ENCODE measurements at places on chromosomes 7 and 10.

- DNase-seq: no peak
Measured at GRCh38 chr10:44952779-44953231, 6.8 kb upstream of the RASSF4 start.

- no peak for DNase-seq
Measured at GRCh38 chr7:93574269-93574645, 267 bp downstream of the CALCR start.

GRCh38 chr7:42639930-42640329 lies 271.9 kb downstream of the C7orf25 start:
- DNase-seq: no peak

DNA sequence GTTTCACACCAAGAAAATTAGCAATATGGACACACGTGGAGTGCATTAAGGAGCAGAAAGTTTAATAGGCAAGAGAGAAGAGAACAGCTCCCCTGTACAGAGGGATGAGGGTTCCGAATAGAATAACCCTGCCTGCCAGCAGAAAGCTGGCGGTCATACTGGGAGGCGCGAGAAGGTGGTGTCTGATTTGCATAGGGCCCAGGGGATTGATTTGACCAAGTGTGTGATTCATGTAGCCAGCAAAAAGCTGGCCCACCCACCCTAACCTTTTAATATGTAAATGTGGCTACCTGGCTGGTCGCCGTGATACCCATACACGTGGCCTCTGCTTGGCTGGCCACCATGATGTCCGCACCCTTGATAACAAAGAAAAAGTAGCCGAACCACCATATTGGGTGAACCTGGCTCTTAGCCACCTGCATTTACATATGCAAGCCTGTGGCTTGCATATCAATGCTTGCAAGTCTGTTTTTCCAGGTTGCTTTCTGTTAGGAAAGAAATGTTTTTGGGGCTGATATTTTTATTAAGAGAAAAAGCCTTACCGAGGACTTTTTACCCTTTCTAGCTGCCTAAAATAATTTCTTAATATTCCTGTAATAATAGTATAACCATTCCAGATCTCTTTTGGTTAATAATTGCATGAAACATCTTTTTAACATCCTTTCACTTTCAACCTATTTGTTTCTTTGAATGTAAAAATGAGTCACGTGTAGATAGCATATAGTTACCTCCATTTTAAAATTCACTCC lies 20.5 kb upstream of the VWDE start:
- no peak for DNase-seq

DNA sequence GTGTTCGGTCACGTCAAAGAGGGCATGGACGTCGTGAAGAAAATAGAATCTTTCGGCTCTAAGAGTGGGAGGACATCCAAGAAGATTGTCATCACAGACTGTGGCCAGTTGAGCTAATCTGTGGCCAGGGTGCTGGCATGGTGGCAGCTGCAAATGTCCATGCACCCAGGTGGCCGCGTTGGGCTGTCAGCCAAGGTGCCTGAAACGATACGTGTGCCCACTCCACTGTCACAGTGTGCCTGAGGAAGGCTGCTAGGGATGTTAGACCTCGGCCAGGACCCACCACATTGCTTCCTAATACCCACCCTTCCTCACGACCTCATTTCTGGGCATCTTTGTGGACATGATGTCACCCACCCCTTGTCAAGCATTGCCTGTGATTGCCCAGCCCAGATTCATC lies 6.5 kb downstream of the PPIF start:
- DNase-seq: no peak

- DNase-seq: no peak
Measured at GRCh38 chr7:12032146-12032545, 178.9 kb upstream of the TMEM106B start.

DNA sequence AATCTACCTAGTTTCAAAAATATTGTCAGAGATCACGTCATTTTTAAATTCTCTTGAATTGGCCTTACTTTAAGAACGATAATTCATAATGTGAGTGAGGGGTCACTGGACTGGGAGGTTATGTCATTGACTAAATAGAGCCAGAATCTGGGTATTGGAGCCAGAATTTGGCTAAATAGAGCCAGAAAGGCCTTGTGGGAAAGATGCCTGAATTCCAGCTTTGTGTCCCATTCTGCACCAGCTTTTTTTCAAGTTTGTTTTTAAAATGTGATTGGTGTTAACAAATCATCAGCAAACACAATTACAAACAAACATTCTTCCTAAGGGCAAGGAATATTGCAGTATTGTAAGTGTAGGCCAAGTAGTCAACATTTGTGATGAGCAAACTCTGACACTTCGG lies 233.2 kb upstream of the PRKCQ start:
- peak; percentile 31 for DNase-seq

- DNase-seq: no peak
Measured at GRCh38 chr10:66218289-66218688, 707.5 kb upstream of the LRRTM3 start.

GRCh38 chr7:140723574-140723973 lies 27.1 kb downstream of the NDUFB2 start:
- no peak for DNase-seq

DNA sequence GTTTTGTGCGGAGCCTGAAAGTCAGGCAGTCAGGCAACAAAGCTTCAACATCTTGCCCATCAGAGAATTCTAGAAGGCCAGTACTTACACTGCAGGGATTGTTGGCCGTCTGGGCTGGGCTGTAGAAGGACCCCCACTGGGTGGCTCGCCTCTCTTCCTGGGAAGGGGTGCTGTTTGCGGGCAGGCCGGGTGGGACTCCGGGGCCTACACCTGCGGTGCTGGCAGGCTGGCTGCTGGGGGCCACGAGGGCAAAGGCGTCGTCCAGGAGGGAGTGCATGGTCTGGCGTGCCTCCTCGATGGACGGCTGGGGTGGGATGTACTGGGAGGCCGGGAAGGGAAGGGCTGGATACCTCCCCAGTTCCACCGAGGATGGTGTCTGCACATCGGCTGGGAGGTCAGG lies 63.1 kb upstream of the ATP6V0A4 start:
- DNase-seq: no peak

DNA sequence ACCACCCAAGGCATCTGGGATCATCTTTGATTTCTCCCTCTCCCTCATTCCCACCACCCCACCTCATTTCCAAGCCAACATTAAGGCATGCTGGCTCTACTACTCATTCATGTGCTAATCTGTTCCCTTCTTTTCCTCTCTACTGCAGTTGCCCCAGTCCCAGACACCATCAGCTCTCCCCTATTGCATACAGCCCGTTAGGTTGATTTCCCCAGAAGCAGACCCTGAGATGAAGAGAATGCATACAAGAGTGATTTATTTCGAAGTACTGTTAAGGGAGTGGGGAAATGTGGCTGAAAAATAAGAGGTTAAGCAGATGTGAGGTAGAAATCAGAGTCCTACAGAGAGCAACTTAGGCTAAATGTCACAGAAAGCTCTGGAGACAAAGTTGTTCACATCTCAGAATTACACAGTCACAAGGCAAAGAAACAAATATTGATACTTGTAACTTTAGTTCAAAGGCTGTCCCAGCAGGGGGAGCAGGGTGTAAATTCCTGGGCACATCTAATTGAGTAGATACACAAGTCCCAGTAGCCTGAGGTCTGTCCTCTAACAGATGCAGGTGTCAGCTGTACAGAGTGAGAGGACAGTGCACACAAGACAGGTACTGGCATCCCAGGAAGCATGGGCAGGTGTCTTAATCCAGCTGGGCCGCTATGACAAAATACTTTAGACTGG lies 20.9 kb downstream of the AKR1D1 start:
- DNase-seq: no peak

DNA sequence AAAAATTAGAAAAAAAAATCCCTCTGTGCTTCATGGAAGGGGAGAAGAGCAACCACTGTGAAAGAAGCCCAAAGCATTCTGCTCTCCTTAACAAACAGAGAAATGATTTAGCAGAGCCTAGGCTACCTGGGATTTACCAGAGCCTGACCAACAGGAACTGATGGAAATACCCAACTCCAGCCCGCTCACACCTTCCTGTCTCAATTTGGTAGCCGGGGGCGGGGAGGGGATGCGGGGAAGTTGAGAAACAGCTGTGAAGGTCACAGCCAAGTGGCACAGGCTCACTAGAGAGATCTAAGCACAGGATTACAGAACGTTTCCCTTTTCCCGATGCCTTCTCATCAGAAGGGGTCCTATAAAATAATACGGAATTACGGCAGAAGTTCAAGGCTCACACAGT lies 17.6 kb downstream of the RSU1 start:
- no peak for DNase-seq

- no peak for DNase-seq
Measured at GRCh38 chr7:117871778-117872538, 1.3 kb downstream of the CTTNBP2 start.

GRCh38 chr10:130770018-130770630 lies 541.4 kb downstream of the TCERG1L start:
- no peak for DNase-seq

GRCh38 chr10:79184145-79184625 lies 115.4 kb downstream of the ZMIZ1 start:
- DNase-seq: no peak

DNA sequence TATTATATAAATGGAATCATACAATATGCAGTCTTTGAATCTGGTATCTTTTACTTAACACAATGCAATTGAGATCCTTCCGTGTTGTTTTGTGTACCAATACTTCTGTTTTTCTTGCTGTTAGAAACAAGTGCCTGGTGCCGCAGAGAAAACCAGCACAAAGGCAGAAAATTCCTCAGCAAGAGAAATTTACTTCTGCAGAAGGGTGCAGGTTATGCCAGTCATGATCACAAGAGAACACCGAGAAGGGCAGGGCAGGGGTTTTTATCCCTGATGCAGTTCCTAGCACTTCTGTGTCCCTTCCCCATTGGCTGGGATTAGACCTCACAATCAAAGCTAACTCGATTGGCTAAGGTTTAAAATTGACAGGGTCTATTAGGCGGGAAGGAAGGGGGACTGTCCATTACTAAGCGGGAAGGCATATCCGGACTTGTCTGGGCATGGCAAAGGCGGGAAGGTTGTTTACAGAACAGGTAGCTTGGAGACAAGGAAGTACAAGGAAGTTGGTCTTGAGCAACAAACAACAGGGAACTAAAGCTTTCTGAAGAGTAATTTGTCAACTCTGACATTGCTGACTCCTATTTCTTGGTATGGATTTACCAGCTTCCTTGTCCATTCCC lies 2.4 kb upstream of the ZNF33B start:
- no peak for DNase-seq

DNA sequence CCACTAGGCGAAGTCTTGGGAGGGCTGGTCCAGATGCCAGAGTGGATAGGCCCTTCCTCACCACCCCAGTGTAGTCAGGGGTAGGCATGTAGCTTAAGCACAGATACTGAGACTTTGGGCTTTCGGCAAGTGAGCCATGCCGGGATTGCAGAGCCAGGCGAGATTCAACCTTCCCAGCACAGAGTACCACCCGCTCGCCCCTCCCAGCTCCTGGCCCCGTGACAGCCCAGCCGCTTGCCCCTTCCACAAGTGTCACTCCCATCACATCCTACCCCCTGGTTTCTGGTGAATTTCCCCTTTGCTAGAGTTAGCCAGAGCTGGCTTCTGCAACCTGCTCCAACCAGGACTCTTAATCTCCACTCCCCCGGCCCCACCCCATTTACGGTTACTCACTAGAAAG lies 56.9 kb downstream of the ARHGAP22 start:
- no peak for DNase-seq

GRCh38 chr10:110893559-110894179 lies 21.9 kb downstream of the PDCD4 start:
- no peak for DNase-seq

GRCh38 chr10:34288634-34289033 lies 526.5 kb downstream of the PARD3 start:
- DNase-seq: no peak

DNA sequence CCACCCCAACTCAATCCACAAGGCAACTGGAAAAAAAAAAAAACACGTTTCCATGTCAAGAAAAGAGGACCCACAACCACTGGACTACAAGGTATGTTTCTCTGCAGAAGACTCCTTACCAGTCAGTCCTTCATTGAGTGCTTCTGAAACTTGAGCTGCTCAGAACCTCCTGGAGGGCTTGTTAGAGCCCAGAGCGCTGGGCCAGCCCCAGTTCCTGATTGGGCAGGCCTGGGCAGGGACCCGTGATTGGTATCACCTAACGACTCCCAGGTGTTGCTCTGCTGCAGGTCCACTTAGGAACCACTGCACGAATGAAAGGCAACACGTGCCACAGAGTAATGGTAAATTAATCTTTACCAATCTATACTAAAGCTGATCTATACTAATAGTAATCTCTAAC lies 473 bp upstream of the CCDC201 start:
- DNase-seq: no peak

- DNase-seq: no peak
Measured at GRCh38 chr10:48957361-48958151, 17.9 kb upstream of the LRRC18 start.

DNA sequence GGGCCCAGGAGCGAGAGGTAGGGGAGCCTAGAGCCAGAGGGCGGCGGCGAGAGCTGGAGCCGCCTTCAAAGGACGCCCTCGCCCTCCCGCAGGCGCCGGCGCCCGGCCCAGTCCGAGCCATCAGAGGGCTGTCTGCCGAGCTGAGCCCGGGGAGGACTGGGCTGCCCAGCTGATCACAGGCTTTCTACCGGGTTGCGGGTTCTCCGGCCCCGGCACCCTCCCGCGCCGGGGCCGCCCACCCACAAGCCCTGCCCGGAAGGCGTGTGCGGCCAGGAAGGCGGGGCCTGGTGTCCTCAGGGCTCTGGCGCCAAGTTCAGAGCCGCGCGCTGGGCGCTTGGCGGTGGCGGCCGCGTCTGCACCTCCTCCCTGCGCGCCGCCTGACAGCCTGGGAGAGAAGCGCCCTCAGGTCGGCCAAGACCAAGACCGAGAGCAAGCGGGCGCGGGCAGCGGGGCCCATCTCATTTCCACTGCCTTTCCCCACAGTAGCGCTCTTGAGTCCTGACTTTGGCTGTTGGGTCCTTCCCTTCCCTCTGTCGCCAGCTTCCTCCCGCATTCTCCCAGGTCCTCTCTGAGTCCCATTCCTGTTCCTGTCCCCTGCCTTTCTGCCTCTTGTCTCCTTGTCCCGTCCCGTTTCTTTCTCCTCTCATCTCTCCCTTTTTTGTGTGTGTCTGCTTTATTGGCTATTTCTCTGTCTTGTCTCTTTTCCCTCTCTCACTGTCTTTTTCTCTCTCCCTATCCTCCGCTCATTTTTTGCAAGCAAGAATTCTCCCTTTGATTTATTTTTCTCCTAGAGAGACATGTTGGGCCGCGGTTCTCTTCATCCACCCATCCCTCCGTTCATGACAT lies 60.6 kb upstream of the MSMB start:
- no peak for DNase-seq

Data from GM04503 (cell line).